Immature natural killer cell (primary cell): ENCODE measurements at places on chromosomes 3 and 15. TPM values are rescaled to one million over a fixed set of nuclear protein-coding genes. Genes with fewer than 3 reads are reported as not detected.
A peak's percentile ranks its signal among the peaks of the same experiment; 100 is the strongest.

The ARPP21 gene
- not detected for polyA plus RNA-seq

GRCh38 chr3:47890828-47891612 is 88.1 kb downstream of the DHX30 start:
- H3K4me1 ChIP-seq = peaks cover 2% of the 10 kb centered on the region
- H3K4me3 ChIP-seq = no peak overlapping the region
- DNase-seq = no peak
- peaks cover 30% of the 10 kb centered on the region for H3K36me3 ChIP-seq
- H3K27ac ChIP-seq = no peak overlapping the region
- H3K27me3 ChIP-seq = no peaks in the 10 kb centered on the region

The MUC4 gene
- polyA plus RNA-seq = not detected

GRCh38 chr3:17349093-17349492 is 393.3 kb downstream of the TBC1D5 start:
- no peak for DNase-seq
- no peak overlapping the region for H3K27ac ChIP-seq
- H3K4me1 ChIP-seq = peaks cover 7% of the 10 kb centered on the region
- no peak overlapping the region for H3K4me3 ChIP-seq
- H3K36me3 ChIP-seq = no peaks in the 10 kb centered on the region
- no peaks in the 10 kb centered on the region for H3K27me3 ChIP-seq

The KCNMB3 gene
- not detected for polyA plus RNA-seq

GRCh38 chr15:68643216-68643830 is 64.5 kb downstream of the CORO2B start:
- H3K36me3 ChIP-seq = no peaks in the 10 kb centered on the region
- no peak overlapping the region for H3K27ac ChIP-seq
- H3K4me1 ChIP-seq = no peaks in the 10 kb centered on the region
- no peak overlapping the region for H3K4me3 ChIP-seq
- H3K27me3 ChIP-seq = peaks cover 4% of the 10 kb centered on the region

DNA sequence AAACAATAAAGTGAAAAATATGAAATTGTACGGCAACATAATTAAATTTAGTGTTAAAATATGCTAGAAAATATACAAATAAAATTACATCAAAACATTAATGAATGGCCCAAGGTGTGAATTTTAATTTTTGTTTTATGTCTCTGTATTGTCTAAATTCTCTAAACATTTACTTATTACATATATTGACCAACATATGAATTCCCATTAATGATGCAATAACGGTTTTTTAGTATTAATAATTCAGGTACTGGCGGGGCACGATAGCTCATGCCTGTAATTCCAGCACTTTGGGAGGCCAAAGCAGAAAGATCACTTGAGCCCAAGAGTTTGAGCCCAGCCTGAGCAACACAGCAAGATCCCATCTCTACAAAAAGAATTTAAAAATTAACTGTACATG is 20.6 kb upstream of the XRN1 start:
- no peaks in the 10 kb centered on the region for H3K27me3 ChIP-seq
- no peaks in the 10 kb centered on the region for H3K4me1 ChIP-seq
- H3K4me3 ChIP-seq = no peak overlapping the region
- DNase-seq = no peak

The FBXO40 gene
- 0.09 TPM for polyA plus RNA-seq

DNA sequence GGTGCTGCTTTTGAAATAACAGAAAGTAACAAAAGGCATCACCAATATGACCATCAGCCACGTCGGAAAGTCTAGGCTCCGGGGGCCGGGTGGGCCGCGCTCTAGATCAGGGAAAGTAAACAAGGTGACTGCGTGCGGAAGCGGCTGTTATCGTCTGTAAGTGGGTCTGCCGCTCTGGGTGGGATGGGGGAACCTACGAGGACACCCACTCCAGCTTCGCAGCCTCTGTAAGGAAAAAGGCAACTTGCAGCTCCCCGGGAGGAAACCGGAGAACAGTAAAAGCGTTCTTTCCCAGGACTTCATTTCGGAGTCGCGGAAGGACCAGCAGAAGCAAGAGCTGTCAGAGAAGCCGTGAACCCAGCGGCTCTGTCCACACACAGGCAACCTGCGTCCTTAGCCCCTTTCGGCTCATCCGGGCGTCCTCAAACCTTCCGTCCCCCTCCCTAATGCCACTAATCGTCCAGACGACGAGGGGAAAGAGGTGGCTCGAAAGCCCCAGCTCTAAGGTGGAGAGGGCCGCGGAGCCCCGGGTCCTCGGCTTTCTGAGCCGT is 461 bp downstream of the XRN1 start:
- H3K27me3 ChIP-seq = peaks cover 9% of the 10 kb centered on the region
- peak overlapping the region; percentile 94 for H3K4me3 ChIP-seq
- peaks cover 53% of the 10 kb centered on the region for H3K4me1 ChIP-seq
- peaks cover 5% of the 10 kb centered on the region for H3K36me3 ChIP-seq
- H3K27ac ChIP-seq = peak overlapping the region; percentile 99
- peak; percentile 62 for DNase-seq

DNA sequence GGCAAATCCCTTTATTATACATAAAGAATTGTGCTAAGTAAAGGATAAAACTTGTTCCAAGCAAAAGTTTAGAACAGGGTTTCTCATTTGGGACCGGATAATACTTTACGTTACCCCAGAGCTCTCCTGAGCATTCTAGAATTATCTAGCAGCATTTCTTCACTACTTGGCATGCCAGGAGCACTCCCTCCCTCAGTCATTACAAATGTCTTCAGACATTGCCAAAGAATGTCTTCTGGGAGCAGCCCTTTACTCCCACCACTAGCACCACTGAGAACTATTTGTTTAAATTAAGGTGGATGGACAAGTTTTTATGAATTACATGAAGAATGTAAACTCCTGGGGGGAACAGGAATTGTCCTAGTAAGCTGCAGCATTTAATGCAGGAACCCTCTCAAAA is 516.4 kb downstream of the GBE1 start:
- H3K36me3 ChIP-seq = no peaks in the 10 kb centered on the region
- DNase-seq = no peak
- no peaks in the 10 kb centered on the region for H3K4me1 ChIP-seq
- no peaks in the 10 kb centered on the region for H3K27me3 ChIP-seq
- no peak overlapping the region for H3K4me3 ChIP-seq

GRCh38 chr3:126433496-126434263 is 39.0 kb downstream of the CFAP100 start:
- no peaks in the 10 kb centered on the region for H3K4me1 ChIP-seq
- peaks cover 13% of the 10 kb centered on the region for H3K36me3 ChIP-seq
- H3K27me3 ChIP-seq = no peaks in the 10 kb centered on the region
- no peak overlapping the region for H3K27ac ChIP-seq
- no peak overlapping the region for H3K4me3 ChIP-seq

DNA sequence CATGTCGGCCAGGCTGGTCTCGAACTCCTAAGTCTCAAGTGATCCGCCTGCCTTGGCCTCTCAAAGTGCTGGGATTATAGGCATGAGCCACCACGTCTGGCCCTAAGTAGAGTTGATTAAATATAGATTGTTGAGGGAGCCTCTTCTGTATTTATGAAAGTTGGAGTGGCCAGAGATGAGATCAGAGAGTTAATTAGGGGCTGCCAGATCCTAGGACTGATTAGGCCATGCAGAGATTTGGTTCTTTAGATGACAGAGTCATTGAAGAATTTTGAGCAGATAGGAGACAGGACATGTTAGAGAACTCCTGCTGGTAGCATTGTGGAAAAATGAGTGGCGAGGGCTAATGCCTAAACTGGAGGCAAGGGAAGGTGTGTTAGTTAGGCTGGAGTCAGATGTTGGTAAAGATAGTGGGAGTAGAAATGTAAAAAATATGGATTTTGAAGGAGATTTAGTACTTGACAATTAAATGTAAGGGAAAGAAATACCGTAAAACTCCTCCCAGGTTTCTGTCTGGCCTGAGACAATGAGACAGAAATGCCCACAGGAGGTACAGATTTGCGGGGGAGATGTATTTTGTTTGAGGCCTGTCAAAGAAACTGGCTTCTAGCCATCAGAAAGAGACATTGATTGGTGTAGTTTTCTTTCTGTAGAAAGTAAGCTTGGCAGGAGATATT is 23.4 kb downstream of the SACM1L start:
- peaks cover 7% of the 10 kb centered on the region for H3K36me3 ChIP-seq
- DNase-seq = no peak
- H3K4me1 ChIP-seq = peaks cover 11% of the 10 kb centered on the region
- peak overlapping the region; percentile 31 for H3K27ac ChIP-seq

DNA sequence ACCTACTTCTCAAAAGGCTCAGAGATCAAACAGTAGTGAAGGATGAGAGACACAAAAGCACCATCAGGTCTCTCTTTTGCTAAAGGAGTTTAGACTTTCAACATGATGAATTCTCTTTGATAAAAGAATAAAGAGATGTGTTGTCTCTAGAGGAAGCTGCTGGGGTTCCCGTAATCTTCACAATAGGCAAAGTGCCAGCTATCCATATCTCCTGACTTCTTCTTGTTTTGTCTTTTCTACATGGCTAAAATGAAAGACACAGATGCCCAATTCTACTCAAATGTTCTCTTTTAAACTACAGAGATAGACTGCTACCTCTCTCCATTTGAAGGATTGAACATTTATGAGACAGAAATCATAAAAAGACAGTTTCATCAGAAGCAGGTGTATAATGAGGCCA is 38.4 kb upstream of the TUSC7 start:
- H3K4me3 ChIP-seq = no peak overlapping the region
- no peaks in the 10 kb centered on the region for H3K36me3 ChIP-seq
- H3K4me1 ChIP-seq = no peaks in the 10 kb centered on the region
- H3K27me3 ChIP-seq = no peaks in the 10 kb centered on the region
- no peak overlapping the region for H3K27ac ChIP-seq

DNA sequence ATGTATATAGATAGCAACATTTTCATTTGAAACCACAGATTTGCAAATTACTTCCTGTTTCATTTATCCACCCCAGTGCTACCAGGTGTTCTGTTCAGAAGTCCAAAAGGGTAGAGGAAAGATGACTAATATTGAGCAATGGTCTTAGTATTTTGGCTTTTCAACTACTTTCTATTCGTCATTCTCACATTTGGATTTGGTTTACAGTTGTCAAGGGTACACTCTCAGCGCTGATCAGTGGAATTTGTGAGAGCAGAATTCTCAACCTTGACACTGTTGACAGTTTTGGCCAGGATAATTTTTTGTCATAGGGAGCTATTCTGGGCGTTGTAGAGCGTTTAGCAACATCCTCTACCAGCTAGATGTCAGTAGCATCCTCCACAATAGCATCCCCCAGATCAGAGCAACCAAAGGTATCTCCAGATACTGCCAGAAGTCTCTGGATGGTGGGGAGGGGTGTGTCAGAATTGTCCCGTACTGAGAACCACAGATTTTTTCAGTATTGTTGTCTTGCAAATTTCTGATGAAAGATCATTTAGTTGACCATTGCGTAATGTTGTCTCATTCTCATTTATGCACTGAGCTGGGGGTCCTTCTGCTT is 4.2 kb downstream of the HMCES start:
- no peak overlapping the region for H3K4me3 ChIP-seq
- no peak for DNase-seq
- H3K4me1 ChIP-seq = peaks cover 28% of the 10 kb centered on the region
- peaks cover 4% of the 10 kb centered on the region for H3K36me3 ChIP-seq
- no peaks in the 10 kb centered on the region for H3K27me3 ChIP-seq

DNA sequence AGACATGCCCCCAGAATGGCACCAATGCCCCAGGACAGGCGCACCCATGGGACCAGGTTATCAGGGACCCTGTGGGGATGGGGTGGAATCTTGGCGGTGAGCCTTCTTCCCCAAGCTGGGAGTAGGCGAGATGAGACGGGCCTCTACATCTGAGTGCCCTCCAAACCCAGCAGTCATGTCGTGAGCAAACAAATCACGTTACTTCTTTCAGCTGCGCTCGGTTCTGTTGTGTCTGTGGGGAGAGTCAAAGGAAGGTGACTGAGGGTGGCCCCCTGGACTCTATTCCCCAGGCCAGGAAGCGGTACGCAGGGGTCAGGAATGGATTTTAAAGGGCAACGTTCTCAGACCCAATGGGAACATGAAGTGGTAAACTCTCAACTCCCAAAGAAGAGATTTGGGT is 2.8 kb downstream of the GOLGA6L2 start:
- peaks cover 3% of the 10 kb centered on the region for H3K27me3 ChIP-seq
- DNase-seq = no peak
- H3K4me3 ChIP-seq = no peak overlapping the region
- no peaks in the 10 kb centered on the region for H3K4me1 ChIP-seq

The PLIN1 gene
- polyA plus RNA-seq = not detected

The SLC41A3 gene
- polyA plus RNA-seq = 25.4 TPM

GRCh38 chr3:130975251-130975650 is 51.4 kb downstream of the ASTE1 start:
- H3K4me3 ChIP-seq = no peak overlapping the region
- no peaks in the 10 kb centered on the region for H3K27me3 ChIP-seq
- H3K4me1 ChIP-seq = no peaks in the 10 kb centered on the region
- no peak overlapping the region for H3K27ac ChIP-seq
- DNase-seq = no peak
- peaks cover 42% of the 10 kb centered on the region for H3K36me3 ChIP-seq

The TRH gene
- polyA plus RNA-seq = not detected

- H3K4me1 ChIP-seq = no peaks in the 10 kb centered on the region
- peaks cover 8% of the 10 kb centered on the region for H3K27me3 ChIP-seq
- H3K27ac ChIP-seq = no peak overlapping the region
- H3K4me3 ChIP-seq = no peak overlapping the region
- no peak for DNase-seq
- no peaks in the 10 kb centered on the region for H3K36me3 ChIP-seq
These were observed 158.7 kb upstream of the SLCO3A1 start for GRCh38 chr15:91694831-91695210.

- no peak for DNase-seq
- H3K27me3 ChIP-seq = peaks cover 7% of the 10 kb centered on the region
- no peak overlapping the region for H3K27ac ChIP-seq
- H3K4me1 ChIP-seq = peaks cover 4% of the 10 kb centered on the region
- no peak overlapping the region for H3K4me3 ChIP-seq
These were observed 232.2 kb downstream of the ADAMTS17 start for GRCh38 chr15:100109486-100110035.

DNA sequence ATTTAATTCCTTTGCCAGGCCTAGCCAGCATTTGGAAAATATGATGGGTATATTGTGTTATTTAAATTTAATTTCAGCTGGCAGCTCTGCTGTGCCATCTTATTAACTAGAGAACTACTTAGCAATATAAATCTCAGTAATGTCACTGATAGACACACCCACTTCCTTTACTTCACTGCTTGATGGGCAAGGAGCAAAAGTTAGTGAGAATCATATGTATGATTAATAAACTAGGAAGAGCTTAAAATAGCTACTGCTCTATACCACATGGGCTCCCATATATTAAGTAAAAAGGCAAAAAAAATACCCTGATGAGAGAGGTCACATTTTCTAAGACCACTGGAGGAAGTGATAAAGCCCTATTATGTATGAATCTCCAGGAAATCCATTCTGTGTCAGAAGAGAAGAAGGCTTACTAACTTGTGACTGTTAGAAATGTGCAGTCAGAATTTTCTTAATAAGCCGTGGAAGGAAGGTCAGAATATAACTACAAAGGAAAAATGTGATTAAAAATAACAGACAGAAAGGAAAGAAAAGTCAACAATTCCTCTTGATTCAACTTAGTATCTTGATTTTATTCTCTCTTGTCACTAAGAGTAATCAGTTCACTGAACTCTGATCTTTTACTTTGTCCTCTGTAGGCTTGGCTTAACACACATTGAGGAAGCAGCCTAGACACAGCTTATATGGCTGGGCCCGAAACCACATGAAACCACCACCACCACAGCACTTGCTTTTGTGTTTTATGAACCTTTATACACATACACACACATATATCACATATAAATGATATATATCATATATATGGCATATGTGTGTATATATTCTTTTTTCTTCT is 1233.9 kb upstream of the ALCAM start:
- no peaks in the 10 kb centered on the region for H3K4me1 ChIP-seq
- DNase-seq = no peak
- no peaks in the 10 kb centered on the region for H3K27me3 ChIP-seq
- no peaks in the 10 kb centered on the region for H3K36me3 ChIP-seq
